ENCODE measurements at places on chromosomes 3 and 15.

GRCh38 chr15:98746375-98747155, 98.2 kb downstream of the IGF1R start:
- DNase-seq: no peak

DNA sequence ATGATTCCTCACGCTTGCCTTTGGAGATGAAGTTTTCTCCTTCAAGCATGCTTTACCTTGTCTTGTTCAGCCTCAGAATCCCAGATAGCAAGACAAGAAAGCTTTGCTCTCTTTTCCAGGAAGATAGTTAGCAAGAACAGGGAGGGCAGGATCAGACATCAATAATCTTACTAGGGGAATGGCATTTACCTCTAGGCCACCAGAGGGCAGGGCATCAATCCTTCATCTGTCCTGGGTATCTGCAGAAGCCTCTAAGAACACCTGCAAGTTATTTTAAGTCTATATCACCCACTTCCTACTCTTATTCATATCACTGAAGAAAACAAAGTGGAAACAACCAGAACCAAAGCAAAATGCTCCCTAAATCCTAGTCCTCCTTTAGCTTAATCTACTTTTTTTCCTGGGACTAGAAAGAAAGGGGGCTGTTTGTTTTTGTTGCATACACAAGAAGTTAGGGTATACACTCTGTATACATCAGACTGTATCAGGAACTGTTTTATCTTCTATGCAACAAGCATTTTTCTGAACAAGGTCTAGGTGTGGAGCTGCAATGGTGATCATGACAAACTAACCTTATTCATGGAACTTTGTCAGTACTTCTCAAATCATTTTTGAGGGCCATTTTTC, 862.5 kb downstream of the CADM2 start:
- DNase-seq: no peak

- DNase-seq: no peak
Observed at GRCh38 chr15:60392986-60393790, 4.6 kb downstream of the ANXA2 start.

DNA sequence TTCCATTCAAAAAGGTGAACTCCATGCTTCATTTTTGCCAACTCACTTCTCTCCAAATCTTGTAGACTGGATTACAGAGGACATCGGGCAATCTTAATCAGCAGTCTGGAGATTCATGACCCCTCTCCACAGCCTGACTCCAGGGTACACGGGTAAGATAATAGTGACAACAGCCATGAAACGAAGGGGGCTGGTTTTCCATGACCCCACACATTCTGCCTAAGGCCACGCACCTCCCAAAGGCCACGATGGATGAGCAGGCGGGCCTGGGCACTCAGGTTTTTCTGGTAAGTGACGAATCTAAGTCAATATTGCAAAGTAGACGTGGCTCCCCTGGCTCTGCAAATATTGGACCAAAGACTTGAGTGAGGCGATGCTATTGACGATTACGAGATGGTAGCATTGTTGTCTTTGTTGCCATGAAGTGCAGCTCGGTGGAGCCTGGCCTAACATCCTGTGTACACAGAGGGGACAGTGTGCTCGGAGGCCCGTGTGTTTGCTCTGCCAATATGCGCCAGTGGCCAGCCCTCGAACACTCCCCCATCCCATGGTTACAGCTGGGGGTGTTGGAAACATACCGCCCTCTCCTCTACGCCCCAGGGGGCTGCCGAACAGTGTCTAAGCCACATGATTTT, 119.1 kb downstream of the OPA1 start:
- DNase-seq: no peak

GRCh38 chr15:85475317-85475701, 94.9 kb downstream of the AKAP13 start:
- DNase-seq: no peak

GRCh38 chr3:52769786-52770455, 819 bp downstream of the NEK4 start:
- DNase-seq: no peak

DNA sequence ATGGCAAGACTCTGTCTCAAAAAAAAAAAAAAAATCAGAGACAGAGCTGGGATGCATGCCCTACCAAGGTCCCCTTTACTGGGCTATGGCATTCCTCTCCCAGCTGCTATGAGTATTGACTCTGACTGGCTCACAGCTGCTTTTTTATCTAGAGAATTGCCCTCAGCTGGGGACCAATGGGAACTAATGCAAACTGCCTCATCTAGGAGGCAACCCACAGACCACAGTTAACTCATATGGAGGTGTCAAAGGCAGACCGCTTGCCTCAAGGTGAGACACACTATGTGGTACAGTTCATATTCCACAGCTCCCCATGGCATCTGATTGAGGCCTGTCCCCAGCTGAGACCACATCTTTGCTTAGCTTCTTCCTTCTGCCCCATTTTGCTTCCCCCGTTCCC, 183.5 kb upstream of the EOMES start:
- peak; percentile 62 for DNase-seq
